ENCODE measurements at places on chromosomes 16 and 17. TPM values are rescaled to one million over a fixed set of nuclear protein-coding genes. Genes with fewer than 3 reads are reported as not detected.

TSPAN10 gene
- total RNA-seq = 0.23 TPM

TPPP3 gene
- total RNA-seq = not detected

AIPL1 gene
- not detected for total RNA-seq

TM4SF5 gene
- not detected for total RNA-seq

DHRS7B gene
- 26.2 TPM for total RNA-seq

USP10 gene
- total RNA-seq = 140 TPM

PRPSAP2 gene
- total RNA-seq = 60.0 TPM

MYLK3 gene
- total RNA-seq = 0.52 TPM

MYH1 gene
- not detected for total RNA-seq

ESRP2 gene
- total RNA-seq = 0.27 TPM

HES7 gene
- 3.1 TPM for total RNA-seq

TNFSF13 gene
- 1.0 TPM for total RNA-seq

TBC1D3H gene
- 0.84 TPM for total RNA-seq

TP53TG3D gene
- 0.17 TPM for total RNA-seq

MNT gene
- total RNA-seq = 22.2 TPM

GPR139 gene
- total RNA-seq = not detected

TNP2 gene
- not detected for total RNA-seq

ATAD5 gene
- 32.1 TPM for total RNA-seq

UMOD gene
- total RNA-seq = not detected

HDAC5 gene
- total RNA-seq = 20.7 TPM

All from activated CD8-positive, alpha-beta memory T cell treated with anti-CD3 and anti-CD28 coated beads for 36 hours (primary cell).